ENCODE measurements at places on chromosomes 5 and 9.

DNA sequence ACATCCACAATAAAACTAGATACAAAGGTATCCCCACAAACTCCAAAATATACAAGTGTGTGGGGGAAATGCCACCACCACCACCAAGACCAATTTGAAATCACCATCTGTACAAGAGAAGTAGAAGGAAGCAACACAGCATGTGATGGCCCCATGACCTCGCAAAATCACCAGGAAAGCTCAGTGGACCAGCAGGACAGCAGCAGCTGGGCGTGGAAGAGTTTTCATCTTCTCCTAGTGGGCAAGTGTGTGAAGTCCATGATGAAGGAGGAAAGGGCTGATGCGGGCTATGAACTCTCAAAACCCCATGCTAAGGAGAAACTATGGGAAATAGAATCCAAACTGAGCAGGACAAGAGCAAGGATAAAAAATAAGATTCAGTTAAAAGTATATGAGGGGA, 58.1 kb downstream of the GOLPH3 start:
- peak; percentile 15 for DNase-seq

DNA sequence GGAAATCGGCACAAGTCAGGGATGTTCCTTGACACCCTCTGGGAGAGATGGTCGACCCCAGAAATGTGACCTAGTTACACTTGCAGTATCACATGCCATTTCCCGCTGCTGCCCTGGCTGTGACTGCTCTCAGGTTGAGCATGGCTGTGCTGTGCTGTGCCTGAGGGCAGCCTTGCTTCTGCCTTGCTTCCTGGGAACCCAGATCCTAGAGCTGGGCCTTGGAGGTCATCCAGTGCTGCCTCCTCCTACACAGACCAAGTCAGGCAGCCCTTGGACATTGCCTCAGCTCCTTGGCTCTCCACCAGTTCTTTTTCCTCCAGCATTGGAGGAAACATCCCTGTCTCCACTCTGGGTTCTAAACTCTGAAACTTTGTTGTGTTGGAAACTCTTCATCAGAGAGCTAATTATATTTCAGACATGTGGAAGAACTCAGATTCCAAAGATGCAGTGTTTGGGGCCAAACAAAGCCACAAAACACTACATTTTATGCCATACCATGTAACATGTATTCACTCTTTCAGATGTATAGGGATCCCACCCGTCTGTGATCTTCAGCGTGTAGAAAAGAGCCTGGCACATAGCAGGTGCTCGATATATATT, 6.1 kb downstream of the MAMDC2 start:
- no peak for DNase-seq

DNA sequence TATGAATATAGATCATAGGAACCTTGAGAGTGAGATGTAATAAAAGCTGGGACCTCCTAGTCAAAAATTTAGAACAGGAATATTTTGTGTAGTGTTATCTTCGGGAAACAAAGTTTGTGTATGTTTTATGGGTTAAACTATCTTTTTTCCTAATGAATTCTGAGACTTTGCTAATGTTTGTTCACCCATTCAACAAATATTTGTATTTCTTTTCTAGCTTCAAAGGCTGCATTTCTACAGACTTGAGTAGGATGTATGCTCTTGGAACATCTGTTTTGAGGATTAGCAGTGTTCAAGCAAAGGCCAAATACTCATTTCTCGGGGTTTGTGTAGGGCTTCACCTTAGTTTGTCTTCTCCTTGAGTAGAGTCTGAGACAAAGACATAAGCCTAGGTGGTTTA, 16.2 kb downstream of the NDUFS4 start:
- no peak for DNase-seq

DNA sequence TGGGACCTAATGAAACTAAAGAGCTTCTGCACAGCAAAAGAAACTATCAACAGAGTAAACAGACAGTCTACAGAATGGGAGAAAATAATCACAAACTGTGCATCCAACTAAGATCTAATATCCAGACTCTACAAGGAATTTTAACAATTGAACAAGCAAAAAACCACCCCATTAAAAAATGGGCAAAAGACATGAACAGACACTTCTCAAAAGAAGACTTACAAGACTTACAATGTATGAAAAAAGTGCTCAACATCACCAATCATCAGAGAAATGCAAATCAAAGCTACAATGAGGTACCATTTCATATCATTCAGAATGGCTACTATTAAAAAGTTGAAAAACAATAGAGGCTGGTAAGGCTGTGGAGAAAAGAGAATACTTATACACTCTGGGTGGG, 58.0 kb downstream of the SHOC1 start:
- DNase-seq, result no peak

DNA sequence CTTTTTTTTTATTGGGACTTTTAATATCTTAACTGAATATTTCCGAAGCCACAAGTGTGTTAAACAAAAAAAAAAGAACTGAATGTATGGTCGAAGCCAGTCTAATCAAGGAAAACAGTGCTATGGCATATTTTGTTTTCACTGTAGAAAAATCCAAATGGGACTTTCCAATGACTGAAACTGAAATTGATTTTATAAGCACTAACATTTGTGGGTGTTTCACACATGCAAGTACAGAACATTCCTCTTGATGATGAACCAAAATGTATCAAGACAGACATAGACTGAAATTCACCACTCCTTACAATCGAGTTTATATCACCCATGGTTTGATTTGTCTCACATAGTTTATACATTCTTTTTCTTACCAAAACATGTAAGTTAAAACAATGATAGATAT, 1026.8 kb downstream of the CDH18 start:
- DNase-seq, result no peak

DNA sequence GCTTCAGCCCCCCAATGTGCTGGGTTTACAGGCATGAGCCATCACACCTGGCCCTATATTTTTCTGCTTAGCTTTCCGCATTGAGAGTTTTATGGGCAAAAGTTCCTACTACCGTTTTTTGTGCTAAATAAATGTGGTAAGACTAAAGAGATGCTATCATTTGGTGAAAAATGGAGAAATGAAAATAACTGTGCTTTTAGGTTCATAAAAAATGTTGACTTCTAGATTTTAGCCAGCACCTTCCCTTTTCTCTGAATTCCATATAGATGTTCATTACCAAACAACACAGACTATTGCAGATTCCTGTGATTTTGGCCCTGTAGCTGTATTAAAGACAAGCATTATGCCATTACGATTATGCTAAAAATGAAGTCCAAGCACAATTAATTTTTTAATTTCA, 72.0 kb upstream of the CTSL start:
- no peak for DNase-seq

DNA sequence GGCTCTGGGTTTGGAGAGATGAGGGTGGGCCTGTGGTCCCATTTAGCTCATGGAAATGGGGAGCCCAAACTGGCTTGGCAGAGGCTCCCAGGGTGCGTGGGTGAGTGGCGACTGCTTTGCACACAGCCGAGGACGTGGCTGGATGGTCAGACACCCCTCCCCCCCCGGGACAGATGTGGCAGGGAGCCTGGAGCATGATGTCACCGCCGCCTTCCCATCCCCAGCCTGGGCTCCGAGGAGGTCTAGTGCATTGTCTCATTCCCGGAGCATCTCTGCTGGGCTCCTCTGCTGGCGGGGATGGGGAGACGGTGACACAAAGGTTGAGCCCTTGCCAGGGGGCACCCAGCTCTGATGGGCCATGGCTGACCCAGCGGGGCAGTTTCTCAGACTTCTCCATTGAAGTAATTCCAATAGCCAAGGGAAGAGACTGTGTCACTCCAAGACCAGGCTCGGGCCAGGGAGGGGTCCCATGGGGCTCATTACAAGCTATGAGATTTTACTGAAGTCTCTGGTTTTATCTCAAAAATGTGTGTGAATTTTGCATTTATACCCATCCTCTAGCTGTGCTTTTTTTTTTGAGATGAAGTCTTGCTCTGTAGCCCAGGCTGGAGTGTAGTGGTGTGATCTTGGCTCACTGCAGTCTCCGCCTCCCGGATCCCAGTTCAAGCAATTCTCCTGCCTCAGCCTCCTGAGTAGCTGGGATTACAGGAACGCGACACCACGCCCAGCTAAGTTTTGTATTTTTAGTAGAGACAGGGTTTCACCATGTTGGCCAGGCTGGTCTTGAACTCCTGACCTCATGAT, 36.1 kb downstream of the HMCN2 start:
- no peak for DNase-seq

- DNase-seq, result no peak
Measured at GRCh38 chr5:15655683-15656082, 155.7 kb downstream of the FBXL7 start.

GRCh38 chr5:140575309-140575708, 10.7 kb downstream of the SLC35A4 start:
- peak; percentile 63 for DNase-seq

DNA sequence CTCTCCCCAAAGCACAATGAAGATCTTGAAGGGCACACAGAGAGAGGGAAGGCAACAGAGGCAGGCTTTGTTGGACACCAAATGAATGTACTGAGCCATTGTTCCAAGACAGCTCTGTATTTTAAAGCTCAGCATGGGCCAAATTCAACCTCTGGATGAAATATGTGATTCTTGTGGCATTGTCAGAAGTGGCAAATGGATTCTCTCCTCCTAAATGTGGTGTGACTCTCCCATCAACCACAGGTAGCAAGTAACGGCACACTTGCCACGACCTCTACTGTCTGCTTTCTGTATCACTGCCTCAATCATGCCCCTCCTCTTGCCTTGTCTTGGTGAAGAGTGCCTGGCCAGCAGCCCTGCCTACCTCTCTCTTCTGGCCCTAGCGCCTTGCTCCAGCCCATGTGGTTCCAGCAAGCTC, 6.1 kb upstream of the MOB3B start:
- DNase-seq, result peak; percentile 42

GRCh38 chr5:179407191-179408175, 62.2 kb upstream of the ADAMTS2 start:
- DNase-seq, result no peak

GRCh38 chr9:112232233-112232632, 57.1 kb upstream of the SUSD1 start:
- no peak for DNase-seq

- DNase-seq, result no peak
Measured at GRCh38 chr9:97515662-97516061, 14.2 kb downstream of the TMOD1 start.

DNA sequence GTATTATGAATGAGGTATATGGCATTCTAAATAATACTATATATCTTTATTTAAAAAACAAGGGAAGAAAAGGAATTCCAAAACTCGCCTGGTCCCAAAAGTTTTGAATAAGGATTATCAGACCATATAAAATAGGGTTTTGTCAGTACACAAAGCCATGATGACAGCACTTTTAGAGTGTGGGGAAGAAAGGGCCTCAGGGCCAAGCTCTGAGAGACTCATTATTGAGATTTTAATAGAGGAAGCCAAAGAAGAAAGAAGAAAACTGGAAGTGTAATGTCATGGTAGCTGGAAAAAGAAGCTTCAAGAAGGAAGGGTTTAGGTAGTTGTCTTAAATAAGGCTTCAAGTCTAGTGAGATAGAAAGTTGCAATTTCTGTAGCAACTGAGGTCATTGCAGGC, 53.0 kb downstream of the FCHO2 start:
- DNase-seq, result no peak

- peak; percentile 70 for DNase-seq
Measured at GRCh38 chr9:1604942-1605560, 410.1 kb upstream of the SMARCA2 start.

DNA sequence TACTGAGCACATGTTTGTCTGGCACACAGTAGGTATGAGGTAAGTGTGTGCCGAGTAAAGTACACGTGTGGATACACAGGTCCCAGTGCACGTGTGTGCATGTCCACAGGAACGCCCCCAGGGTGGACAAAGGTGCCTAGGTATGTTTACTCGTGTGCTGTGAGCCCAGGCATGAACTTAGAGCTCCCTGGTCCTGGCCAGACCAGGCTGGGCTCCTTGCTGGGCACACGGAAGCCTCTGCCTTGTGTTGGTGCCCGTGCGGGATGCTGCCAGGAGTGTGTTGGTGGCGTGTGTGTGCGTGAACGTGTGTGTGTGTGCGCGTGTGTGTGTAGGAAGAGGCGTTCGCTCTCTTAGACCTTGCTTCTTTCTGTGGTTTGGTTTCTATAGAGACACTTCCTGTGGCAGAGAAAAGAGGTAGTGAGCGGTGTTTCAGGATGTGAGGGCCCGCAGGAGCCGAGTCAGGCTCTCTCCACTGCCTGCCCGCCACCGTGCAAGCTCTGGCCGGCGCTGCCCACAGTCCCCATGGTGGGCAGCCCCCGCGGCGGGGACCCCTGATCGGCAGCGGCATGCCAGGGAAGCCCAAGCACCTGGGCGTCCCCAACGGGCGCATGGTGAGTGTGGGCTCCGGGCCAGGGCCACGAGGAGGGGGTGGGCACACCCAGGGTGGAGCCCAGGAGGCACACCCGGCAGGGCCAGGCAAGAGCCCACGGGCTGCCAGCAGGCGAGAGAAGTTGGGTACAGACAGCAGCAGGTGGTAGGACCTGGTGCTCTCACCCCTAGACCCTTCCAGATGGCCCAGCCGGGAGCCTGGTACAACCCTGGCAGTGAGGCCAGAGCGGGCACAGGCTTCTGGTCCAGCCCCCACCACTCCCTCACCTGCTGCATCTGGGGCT, at the start of gene RGS14:
Gene RGS14, plus strand, starts transcription at position 466 of the 893 bp plus-strand sequence. Its CDS starts 101 bp downstream, at position 567.
- peak; percentile 91 for DNase-seq

- no peak for DNase-seq
Measured at GRCh38 chr5:138792195-138792790, 39.1 kb downstream of the CTNNA1 start.

- no peak for DNase-seq
Measured at GRCh38 chr9:32603914-32604852, 31.2 kb upstream of the NDUFB6 start.

DNA sequence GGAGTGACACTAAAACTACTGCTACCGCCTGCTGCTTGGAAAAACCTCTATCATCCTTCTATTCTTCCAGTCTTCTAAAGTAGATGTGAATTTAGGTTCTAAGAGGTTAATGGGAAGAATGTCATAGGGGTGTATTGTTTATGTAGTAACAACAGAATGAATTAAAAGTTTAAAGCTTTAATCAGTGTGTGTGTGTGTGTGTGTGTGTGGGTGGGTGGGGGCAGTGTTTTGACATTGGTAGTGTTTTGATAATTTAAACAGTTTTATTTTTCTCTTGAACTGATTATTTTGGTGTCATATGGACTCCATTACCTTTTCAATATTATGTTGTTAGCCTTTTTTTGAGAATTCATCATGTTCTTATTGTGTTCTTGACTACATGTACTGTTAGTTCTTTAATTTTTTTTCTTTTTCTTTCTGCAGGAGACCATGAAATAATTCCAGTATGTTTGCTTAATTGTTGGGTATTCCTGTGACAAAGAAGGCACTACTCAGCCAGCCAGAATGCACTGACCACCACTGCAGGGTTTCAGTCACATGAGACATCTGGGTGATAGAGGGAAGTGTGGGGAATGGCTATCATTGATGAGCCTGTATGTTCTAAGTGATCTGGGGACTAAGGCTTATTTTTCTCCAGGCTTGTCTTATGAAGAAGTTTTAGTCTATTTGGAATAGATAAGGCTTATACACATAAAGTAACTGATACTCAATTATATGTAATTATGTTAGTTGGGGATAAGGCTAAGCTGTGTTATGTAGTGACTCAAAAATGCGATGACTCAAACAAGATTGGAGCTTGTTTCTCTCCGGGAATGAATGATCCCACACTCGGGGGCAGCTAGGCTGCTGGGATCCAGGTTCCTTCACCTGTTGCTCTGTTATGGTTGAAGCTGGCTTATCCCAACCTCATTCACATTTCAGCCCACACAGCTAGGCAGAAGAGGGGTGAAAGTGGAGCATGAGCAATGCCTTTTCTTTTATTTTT, 50.2 kb upstream of the ACTBL2 start:
- DNase-seq, result no peak
